Activated CD8-positive, alpha-beta memory T cell treated with anti-CD3 and anti-CD28 coated beads for 1 hour (primary cell): ENCODE measurements at places on chromosomes 4 and X.

- DNase-seq = no peak
These were observed 48.3 kb upstream of the MND1 start for GRCh38 chr4:153296040-153296823.

GRCh38 chr4:26356081-26356501 is 35.3 kb downstream of the RBPJ start:
- no peak for DNase-seq

DNA sequence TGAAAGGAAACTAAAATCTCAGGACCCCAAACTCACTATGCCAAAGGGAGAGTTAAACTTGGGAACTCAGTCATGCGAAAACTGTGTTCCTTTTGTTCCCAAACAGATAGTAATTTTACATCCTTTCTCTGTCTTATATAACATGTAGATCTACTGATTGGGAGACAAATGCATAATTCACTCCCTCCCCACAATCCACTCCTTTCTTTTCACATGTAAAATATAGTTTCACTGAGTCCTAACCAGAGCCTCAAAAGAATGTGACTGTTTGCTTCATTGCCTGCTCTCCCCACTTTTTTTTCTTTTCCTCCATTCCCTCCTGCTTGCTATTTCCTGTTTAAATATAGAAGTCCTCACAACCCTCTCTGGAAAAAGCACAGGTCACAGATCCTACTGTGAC is 699.3 kb upstream of the ADGRL3 start:
- DNase-seq = no peak

DNA sequence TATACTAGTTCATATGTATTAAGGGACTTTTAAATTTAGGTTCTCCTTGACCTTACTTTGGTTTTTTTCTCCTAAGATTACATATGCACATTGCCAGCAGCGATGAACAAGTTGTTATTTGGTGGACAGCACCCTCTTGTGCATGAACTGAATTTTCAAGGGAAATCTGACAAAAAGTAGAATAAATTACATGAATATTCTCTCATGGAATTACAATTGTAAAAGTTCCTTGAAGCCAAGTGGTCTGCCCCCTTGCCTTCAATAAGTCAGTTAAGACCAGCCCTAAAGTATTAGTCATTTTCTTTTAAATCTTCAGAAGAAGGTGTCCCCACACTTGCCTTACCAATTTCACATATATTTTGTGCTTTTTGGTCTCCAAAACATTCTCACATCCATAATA is 30.7 kb upstream of the SMARCA5 start:
- no peak for DNase-seq

DNA sequence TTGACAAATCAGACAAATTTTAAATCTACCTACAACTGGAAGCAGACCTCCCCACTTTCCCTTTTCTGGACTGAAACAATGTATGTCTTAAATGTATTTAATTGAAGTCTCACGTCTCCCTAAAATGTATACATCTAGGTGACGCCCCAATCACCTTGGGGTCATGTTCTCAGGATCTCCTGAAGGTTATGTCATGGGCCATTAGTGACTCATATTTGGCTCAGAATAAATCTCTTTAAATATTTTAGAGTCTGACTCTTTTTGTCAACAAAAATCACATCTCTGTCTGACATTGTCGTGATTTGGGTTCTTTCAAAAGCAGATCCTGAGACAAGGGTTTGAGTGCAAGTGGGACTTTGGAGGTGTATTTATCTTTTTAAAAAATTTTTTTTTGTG is 26.2 kb upstream of the BOD1L1 start:
- no peak for DNase-seq

- no peak for DNase-seq
These were observed 52.2 kb downstream of the USP53 start for GRCh38 chr4:119264743-119265142.

- no peak for DNase-seq
These were observed 18.1 kb upstream of the HSFX3 start for GRCh38 chrX:149567621-149568417.

- no peak for DNase-seq
These were observed 41.1 kb downstream of the AFF1 start for GRCh38 chr4:86975927-86976326.

DNA sequence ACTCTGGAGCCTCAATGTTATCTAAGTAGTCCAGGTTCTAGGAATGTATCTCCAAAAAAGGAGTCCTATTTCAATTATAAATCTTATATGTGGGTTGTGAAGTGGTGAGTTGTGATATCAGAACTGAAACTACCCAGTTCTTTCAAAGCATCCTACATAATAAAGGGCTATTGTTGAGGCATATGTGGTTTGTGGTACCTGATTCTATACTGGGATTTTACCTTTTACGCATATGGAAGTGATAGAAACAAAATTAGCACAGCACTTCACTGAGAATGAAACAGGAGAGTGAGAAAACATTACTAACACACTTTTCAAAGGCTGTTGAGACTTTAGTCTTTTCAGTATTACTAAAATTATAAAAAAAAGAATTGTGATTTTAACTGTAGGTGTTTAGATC is 417.7 kb upstream of the GALNT7 start:
- DNase-seq = no peak

DNA sequence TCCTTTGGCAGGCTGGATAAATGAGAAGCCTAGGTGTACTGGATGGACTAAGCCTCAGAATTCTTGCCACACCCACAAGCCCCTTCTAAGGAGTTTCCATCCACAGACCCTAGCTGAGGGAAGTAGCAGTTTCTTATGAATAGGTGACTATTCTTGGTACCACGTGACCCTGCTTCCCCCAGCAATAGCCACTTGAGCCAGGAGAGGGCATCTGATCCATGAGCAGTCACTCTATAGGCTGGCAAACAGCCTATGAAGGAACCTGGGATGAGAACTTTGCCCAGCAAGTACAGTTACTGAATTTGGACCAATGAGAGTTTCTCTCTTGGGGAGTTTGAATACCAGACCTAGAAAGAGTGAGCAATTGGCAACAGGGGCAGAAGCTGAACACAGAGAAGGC is 84.0 kb downstream of the RTL9 start:
- DNase-seq = no peak

GRCh38 chr4:108833046-108833445 is 70.2 kb upstream of the ETNPPL start:
- no peak for DNase-seq
